ENCODE measurements at places on chromosomes 4 and X. TPM values are rescaled to one million over a fixed set of nuclear protein-coding genes. Genes with fewer than 3 reads are reported as not detected.

Gene CFI
- 6.8 TPM for total RNA-seq

Gene CTAG1A
- not detected for total RNA-seq

- no peak for DNase-seq
- H3K36me3 ChIP-seq = no peaks in the 10 kb centered on the region
- H3K27ac ChIP-seq = no peak overlapping the region
- no peaks in the 10 kb centered on the region for H3K27me3 ChIP-seq
- H3K4me1 ChIP-seq = no peaks in the 10 kb centered on the region
These were observed 37.6 kb downstream of the CASK start for GRCh38 chrX:41885724-41886123.

- H3K36me3 ChIP-seq = no peaks in the 10 kb centered on the region
- H3K27ac ChIP-seq = no peak overlapping the region
- H3K4me1 ChIP-seq = no peaks in the 10 kb centered on the region
- DNase-seq = no peak
- H3K4me3 ChIP-seq = no peak overlapping the region
These were observed 727.7 kb downstream of the DMD start for GRCh38 chrX:32483534-32484136.

GRCh38 chr4:78616046-78616498 is 64.5 kb downstream of the ANXA3 start:
- no peaks in the 10 kb centered on the region for H3K4me1 ChIP-seq
- no peak overlapping the region for H3K27ac ChIP-seq
- H3K4me3 ChIP-seq = no peak overlapping the region
- H3K36me3 ChIP-seq = no peaks in the 10 kb centered on the region
- DNase-seq = no peak

- H3K4me3 ChIP-seq = no peak overlapping the region
- H3K4me1 ChIP-seq = peaks cover 3% of the 10 kb centered on the region
- H3K36me3 ChIP-seq = no peaks in the 10 kb centered on the region
- H3K27me3 ChIP-seq = no peaks in the 10 kb centered on the region
- H3K27ac ChIP-seq = peak overlapping the region; percentile 24
- DNase-seq = peak; percentile 26
These were observed 45.5 kb downstream of the CCNG2 start for GRCh38 chr4:77202491-77202890.

All from colonic mucosa (tissue), 4 donors.